ENCODE measurements at places on chromosomes 6 and 20.
A peak's percentile ranks its signal among the peaks of the same experiment; 100 is the strongest.

DNA sequence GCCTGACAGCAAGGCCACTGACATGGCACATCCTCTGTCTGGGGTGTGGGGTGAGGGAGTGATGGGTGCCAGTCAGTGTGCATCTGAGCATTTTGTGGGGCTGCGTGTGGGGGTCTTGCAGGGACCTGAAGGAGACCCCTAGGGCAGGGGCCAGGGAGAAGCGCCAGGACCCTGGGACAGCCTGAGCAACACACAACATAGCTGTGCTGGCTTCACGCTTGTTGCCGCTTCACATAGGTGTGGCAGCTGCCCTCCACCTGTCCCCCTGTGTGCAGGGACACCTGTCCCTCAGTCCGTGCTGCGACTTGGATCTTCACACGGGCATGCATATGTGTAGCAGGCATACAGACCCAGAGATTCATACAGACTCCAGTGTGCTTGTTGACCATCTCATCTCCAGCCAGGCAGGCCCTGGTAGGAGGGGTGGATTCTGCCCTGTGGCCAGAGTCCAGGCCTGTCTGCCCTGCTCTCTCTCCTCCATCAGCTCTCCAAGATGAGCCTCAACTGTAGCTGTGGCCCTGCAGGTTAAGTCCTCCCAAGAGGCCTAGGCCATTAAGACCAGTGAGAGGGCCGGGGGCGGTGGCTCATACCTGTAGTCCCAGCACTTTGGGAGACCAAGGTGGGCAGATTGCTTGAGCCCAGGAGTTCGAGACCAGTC lies 3.2 kb upstream of the NPBWR2 start:
- DNase-seq, result no peak

DNA sequence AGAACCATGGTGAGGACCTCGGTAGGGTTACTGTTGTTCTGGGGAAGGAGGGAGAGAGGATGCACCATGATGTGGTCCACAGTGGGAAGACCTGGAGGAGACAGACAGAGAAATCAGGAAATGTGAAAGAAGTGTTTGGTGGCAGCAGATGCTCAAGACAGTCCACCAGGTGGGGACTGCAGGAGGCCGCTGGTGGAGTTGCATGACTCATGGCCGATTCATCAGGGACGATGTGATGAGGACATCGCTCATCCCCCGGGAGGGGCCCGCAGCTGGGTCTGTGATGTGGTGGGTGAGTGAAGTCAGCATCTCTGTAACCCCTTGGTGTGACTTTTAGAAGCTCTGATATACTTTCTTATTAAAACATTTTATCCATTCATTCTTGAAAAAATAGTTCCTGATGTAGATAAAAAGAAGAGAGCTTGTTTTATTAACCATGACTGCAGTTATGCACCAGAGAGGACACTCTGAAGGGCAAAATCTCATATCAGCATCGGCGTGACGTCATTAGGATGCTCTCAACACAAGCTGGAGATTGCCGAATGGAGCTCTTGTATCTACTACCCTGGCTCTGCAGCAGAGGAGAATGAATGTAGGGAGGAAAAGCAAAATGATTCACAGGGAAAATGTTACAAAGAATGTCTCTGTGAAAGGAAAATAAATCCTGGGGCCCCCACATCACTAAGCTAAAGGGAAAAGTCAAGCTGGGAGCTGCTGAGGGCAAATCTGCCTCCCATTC lies 71.2 kb downstream of the RAMACL start:
- no peak for DNase-seq

GRCh38 chr6:50047026-50047425 lies 2.7 kb downstream of the DEFB112 start:
- no peak for DNase-seq

DNA sequence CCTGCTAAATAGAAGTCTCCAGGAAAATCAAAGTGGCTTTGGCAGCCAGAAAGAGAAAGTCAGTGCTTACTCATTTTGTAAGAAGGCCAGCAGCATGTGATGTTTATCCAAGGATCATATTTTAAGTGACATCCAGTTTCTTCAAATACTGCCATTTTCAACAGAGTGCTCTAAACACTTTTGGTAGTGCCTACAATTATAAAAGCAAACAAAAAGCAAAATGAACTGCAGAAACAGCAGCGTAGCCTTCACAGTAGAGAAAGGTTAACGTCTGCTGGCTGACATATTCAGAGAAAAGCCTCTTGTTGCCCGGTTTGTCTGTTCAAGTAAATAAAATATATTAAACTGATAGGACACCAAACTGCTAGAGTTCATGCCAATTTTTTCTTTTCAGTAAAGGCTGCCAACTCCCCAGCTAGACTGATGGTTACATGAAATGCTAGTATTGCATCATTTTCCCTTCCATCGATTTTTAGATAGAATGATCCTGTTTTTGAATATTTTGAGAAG lies 705.7 kb upstream of the SLC35B3 start:
- DNase-seq, result no peak

- no peak for DNase-seq
Observed at GRCh38 chr20:39784693-39785092, 822.5 kb downstream of the DHX35 start.

- DNase-seq, result no peak
Observed at GRCh38 chr20:52313341-52313963, 121.9 kb upstream of the ZFP64 start.

- DNase-seq, result no peak
Observed at GRCh38 chr20:60518022-60518421, 559.8 kb downstream of the CDH26 start.

DNA sequence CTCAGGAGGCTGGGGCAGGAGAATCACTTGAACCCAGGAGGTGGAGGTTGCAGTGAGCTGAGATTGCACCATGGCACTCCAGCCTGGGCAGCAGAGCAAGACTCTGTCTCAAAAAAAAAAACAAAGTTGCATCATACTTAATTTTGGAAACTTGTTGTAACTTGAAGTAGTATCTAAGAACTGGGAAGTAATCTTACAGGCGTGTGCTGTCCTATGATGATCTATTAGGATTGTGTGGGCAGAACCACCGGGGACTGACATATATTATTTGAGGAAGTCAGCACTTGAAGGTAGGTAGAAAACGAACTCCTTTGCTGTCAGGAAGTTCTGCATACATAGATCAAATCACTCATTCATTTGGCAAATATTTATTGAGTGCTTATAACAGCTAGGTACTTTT lies 188.5 kb downstream of the ZNF217 start:
- no peak for DNase-seq

GRCh38 chr6:163862701-163863100 lies 448.2 kb downstream of the QKI start:
- DNase-seq, result no peak

DNA sequence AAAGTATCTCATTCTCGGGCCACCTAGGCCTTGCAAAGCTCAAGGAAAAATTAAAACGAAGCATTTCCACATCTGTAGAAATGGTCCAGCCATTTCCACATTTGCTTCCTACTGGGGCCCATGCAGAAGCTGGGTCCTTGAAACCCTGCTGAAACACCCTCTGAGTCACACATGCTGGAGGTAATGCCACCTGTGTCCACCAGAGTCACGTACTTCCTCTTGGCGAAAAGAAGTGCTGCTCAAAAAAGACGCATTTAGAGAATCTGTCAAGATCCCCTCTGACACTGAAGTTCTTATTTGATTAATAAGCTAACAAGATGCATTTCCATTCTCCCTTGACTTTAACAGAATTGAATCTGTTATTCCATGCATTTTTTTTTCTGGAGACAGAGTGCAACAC lies 423.2 kb downstream of the PREX1 start:
- no peak for DNase-seq

DNA sequence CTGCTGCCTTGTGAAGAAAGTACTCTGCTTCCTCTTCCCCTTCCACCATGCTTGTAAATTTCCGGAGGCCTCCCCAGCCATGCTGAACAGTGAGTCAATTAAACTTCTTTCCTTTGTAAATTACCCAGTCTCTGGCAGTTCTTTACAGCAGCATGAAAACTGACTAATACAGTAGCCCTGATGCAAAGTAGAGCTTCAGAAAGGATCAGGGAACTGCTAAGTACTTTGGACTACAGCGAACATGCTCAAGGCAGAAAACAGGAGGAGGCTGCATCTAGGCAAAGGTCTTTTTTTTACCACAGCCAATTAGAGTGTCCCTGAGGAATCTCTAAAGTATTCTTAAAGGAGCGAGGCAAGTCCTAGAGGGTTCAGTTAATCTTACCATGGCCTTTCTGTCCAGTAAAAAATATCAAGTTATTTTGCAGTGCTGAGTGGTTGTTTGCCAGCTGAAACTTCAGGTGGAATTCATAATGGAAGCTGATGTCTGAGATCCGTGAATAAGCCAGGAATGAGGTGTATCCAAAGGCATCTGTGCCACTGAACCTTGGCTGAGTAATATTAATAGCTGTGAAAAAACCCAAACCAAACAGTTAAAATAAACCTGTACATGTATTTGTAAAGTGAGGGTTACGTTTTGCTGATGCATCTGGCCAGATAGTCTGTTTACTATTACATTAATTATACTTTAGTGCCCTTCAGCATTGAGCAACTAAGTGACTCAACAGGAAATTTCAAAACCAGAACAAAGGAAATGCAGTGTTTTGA lies 170.4 kb downstream of the PHF3 start:
- DNase-seq, result no peak

- DNase-seq, result peak; percentile 6
Observed at GRCh38 chr20:60262967-60263603, 304.9 kb downstream of the CDH26 start.

- DNase-seq, result no peak
Observed at GRCh38 chr6:100470422-100471120, 5.8 kb upstream of the SIM1 start.

DNA sequence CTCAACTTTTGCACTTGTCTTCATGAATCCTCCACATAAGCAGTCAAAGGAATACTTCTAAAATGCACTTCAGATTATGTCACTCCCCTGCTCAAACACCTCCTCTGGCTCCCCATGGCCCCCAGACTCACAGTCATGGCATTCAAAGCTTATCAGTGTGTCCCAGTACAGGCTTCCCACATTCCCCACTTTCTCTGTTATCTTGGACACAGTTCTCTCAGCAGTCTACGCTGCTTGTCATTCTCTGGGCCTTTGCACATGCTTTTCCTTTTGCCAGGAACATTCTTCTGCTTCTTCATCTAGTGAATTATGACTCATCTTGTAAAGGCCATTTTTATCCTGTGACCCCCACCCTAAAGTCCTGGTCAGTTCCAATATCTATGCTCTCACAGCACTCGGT lies 31.8 kb downstream of the SLC13A3 start:
- no peak for DNase-seq

- no peak for DNase-seq
Observed at GRCh38 chr6:1770435-1770843, 160.7 kb downstream of the FOXC1 start.
